ENCODE measurements at places on chromosomes 3 and 15.

DNA sequence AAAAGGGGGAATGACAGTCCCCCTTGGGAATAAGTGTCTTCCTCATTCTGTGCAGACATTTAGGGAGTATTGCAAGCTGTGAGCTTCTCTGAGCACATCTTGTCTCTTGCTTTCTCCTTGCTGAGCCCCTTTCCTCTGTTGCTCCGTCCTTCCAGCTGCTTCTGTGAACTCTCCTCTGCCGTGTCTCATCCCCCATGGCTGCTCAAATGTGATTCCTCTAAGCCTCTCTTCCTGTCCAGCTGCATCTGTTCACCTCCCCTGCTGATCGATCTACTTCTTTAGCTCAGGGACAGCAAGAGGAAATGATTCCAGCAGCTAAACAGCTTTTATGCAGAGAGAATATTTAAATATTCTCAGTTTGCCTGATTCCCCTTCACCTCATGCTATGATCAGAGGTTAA lies 328.0 kb upstream of the DNAJC19 start:
- no peak for DNase-seq

- DNase-seq: no peak
Observed at GRCh38 chr3:149736175-149736952, 15.9 kb downstream of the COMMD2 start.

- no peak for DNase-seq
Observed at GRCh38 chr3:57756528-57757401, 656 bp downstream of the SLMAP start.

GRCh38 chr15:68366314-68366713 lies 65.6 kb downstream of the ITGA11 start:
- DNase-seq: no peak

- no peak for DNase-seq
Observed at GRCh38 chr15:66840615-66841390, 138.8 kb downstream of the SMAD6 start.

DNA sequence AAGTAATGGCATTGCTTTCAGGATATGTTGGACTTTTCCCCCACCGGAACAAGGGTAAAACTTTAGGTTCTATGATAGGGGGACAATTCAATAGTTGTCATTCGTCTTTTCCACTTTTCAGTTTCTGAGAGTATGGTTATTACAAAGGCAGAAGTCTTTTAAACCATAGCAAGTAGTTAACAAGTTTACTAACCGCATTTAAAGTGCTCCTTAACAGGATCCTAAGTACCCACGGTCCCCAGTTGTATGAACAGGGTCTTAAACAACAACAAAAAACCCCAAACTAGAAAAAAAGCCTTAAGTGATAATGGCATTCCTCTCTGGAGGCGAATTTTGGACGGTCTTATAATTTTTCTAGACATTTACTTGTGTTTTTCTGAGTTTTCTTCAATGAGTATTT lies 831 bp downstream of the IFT57 start:
- DNase-seq: no peak

DNA sequence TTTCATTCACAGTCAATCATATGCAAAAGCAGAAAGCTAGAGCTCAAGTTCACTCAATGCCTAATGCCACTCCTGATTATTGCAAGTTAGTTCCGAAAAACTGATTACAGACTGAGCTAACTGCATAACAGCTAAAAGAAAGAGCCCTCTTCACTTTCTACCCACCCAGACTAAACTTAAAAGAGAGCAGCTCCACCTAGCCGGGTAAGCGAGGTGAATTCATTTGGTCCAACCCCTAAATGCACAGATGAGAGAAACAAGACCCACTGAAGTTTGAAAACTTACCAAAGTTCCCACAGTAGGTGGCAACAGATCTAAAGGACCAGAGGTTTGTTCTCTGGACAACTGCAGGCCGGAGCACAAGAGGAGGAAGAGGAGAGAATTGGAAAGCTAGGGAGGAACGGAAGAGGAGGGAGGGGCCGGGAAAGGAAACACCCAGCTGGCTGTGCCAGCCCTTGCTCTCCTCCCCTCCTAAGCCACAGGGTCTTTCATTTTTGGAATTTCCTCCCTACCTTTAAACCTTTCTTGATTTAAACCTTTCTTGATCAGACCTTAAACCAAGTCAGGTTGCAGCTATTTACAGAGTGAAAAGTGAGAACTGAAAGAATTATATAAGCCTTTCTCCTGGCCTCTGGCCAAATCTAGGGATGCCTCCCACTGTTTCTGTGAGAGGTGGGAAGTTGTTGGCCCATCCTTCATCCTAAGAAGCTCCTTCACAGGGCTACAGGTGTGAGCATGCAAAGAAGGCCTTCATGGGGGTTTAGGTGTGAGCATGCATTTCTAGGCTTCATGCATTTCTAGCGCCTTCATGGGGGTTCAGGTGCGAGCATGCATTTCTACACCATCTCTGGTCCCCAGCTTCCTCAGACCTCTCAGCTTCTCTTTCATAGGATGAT lies 114.7 kb upstream of the LMOD3 start:
- DNase-seq: no peak

Data from T1000 (cell line).